ENCODE measurements at places on chromosomes 3 and 15.

- no peak for DNase-seq
These were observed 61.8 kb upstream of the ATP13A3 start for GRCh38 chr3:194548346-194549321.

GRCh38 chr3:111967068-111967467, 11.8 kb upstream of the ABHD10 start:
- DNase-seq = no peak

DNA sequence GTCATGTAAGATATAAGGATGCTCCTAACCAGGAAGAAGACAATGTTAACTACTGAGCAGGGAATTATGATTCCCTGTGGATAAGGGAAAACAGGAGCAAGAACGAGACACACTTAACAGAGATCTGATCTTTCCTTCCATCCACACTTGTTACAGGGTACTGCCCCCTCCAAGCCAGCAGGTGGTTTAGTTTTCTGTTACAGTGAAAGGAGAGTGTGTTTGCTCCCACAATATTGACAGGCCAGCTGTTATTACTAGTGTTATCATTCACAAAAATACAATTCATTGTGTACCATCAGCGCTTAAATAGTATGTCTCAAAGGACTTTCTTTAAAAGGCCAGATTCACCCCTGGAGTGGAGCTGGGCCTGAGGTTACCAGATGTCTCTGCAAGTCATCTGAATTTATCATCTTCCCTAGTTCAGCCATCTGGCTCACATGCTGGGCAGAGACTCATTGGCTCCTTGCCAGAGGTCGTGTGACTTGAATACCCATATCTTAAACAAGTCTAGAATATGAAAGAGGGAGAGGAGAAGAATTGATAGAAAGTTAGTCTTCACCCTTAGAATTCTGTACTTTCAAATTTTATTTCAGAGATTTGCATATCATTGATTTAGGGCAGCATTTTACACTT, 16.8 kb upstream of the FMN1 start:
- no peak for DNase-seq

GRCh38 chr3:133855772-133856171, 39.9 kb downstream of the RAB6B start:
- no peak for DNase-seq

GRCh38 chr3:125480656-125481374, 39.2 kb downstream of the SNX4 start:
- no peak for DNase-seq

GRCh38 chr15:57375827-57376695, at the start of gene CGNL1:
TSS of gene CGNL1 (plus strand) at chr15:57376505. CDS start at chr15:57438000, 61,495 bp downstream.
- no peak for DNase-seq

DNA sequence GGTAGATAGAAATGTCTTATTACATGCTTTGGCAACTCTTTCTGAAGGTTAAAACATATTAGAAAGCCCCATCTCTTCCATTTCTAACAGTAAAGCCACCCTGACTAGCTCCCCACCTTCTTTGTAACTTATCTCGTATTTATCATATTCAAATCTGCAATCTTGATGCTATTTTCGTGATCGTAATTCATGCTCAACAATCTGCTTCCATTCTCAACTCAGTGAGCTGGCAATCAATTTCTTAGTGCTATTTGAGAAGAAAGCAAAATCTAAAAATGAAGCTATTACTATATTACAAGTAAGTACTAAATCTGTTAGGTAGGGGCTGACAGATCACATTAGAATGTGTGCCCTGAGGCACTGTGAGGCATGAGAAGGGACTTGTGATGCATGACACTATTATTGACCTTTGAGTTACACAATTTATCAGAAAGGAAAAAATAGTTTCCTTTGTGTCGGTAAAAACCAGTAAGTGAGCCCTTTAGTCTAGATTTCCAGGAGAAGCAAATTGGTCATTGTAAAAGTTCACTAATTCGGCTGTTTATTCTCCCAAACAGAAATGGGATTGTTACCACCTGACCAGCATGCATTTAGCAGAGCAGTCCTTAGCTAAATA, 379.7 kb upstream of the CNTN6 start:
- DNase-seq = no peak

DNA sequence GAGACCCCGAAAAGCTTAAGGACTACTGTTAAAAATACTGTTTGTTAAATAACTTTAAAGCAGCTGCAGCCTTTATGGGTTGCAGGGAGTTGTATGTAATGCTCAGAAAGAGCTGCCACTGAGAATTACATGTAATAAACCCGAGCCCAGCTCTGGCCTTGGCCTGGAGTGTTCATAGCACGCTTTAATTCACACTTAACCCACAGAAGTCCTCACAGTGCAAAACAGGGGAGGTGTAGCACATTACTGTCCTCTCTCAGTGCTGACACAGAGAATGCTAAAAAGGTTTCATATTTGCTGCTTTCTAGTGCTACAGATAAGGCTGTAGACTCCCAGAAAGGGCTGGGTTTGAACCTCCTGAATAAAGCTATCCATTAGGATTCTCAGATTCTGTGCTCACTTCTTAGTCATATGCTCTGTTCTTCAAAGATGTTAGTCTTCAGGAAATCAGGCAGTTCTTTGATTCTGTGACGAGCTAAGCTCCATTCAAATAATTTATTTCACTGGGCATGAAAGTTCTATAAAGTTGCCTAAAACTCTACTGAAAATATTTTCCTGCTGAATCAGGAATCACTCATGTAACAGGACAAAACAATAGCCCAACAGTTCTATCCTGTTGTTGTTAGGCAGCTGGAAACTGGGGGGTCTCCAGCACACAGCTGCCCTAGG, 108.0 kb downstream of the SENP2 start:
- no peak for DNase-seq

DNA sequence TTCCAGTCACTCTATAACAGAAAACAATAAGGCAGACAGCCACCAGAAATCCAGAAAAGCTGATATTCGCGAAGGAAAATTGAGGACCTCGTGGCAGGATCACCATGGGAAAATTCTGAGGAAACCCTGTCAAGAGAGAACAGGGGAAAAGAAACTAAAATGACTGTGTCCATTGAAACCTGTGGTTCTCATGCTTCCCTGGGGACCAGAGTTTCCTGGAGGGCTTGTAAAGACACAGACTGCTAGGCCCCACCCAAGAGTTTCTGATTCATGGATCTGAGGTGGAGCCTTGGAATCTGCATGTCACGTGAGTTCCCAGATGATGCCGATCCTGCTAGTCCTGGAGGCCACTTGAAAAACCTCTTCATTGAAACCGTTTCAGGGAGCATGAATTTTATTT, 420.5 kb downstream of the EPHB1 start:
- no peak for DNase-seq

DNA sequence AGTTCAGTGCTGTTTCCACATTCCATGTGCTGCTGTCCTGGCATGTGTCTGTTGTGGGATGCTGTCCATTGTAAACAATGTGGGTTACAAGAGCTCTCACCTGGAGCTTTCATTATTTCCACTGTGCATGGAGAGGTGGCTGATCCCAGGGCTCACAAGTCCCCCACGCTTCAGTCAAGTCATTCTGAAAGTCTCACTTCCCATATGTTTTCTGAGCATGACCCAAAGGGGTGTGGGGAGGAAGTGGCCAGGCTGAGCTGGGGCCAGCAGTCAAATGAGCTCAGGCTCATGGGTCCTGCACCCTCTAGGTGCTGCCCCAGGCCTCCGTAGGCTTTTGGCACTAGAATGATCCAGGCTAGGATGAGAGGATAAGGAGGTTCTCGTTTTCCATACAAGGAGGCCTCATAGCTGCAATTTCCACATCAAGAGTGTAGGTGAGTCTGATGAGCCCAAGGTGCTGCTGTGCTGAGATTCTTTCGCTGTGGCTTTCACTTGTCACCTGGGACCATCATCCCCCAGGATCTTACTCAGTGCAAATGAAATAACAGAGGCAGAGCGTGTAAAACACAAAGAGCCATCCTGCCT, 22.0 kb downstream of the STARD5 start:
- DNase-seq = no peak

DNA sequence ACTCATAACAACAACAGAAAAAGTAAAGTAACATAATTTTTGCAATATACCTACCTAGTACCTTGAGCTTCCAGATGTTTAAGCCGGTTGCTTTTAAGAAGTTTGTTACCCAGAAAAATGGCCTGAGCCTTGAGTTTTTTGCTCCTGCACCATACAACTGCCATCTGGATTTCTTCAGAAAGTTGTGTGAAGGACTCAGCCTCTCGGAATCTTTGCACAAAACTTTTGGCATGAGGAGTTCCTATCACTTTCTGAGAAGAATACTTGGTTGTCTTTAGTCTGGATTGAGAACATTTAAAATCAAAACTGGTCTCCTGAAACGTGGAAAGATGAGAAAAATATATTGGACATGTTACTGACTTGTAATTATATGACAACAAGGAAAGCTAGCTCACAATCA, 17.3 kb downstream of the GTPBP8 start:
- DNase-seq = no peak

DNA sequence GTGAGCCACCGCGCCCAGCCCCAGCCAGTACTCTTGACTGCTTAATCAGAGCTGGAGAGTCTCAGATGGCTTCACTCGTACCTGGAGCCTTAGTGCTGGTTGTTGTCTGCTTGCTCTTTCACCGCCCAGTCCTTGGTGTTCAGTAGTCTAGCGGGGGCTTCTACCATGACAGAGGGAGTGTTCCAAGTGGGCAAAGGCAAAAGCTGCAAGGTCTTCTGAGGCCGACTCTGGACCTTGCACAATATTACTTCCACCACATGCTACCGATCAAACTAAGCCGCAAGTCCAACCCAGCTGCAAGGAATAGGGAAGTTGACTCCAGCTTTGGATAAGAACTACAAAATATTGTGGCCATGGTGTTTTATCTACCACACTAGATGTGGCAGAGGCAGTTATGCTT, 6.6 kb downstream of the PARL start:
- no peak for DNase-seq

GRCh38 chr3:81585056-81585455, 176.4 kb downstream of the GBE1 start:
- no peak for DNase-seq

GRCh38 chr3:183261151-183261724, 8.2 kb downstream of the B3GNT5 start:
- DNase-seq = no peak

DNA sequence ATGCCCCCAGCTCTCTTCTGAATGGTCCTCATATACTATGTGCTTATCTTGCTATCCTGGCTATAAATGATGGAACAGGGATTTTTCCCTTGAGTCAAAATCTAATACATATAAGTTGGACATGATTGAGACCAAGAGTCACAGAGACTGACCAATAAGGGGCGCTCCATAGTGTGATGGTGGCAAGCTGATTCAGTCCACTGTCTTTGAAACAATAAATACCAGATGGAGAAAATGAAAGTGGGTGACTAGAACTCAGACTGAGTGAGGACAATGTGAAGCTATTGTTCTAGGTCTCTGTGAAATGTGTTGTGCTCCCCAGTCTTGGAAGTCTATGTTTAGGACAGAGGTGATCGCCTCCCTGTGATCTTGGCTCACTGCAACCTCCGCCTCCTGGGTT, 10.6 kb upstream of the FSTL1 start:
- DNase-seq = no peak

GRCh38 chr3:126691765-126692164, 12.3 kb upstream of the CHCHD6 start:
- DNase-seq = no peak

DNA sequence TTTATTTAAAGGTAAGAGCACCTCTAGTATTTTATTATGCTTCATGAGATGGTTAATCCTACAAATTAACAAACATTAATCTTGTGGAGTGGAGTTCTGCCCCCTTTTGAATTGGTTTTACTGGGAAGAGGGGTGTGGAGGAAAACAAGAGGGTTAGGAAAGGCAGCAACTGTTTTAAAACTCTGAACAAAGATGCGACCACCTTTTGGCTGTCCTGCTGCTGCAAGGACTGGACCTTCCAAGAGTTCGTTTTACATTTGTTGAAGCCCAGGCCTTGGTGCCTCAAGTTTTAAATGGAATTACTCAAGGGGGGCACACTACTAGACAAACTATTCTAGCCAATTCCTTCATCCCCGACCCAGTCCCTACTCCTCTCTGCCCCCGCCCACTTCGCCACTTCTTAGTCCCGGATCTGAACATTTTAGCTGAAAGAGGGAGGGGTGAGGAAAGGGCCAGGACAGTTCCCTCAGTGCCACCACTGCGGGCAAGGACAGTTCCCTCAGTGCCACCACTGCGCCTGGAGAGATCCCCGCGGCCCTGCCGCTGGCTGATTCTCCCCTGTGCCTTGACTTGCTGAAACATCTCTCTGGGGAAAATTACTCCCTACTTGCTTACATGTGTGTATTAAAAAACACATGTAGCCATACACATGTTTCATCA, 11.2 kb downstream of the SOX2 start:
- DNase-seq = no peak

DNA sequence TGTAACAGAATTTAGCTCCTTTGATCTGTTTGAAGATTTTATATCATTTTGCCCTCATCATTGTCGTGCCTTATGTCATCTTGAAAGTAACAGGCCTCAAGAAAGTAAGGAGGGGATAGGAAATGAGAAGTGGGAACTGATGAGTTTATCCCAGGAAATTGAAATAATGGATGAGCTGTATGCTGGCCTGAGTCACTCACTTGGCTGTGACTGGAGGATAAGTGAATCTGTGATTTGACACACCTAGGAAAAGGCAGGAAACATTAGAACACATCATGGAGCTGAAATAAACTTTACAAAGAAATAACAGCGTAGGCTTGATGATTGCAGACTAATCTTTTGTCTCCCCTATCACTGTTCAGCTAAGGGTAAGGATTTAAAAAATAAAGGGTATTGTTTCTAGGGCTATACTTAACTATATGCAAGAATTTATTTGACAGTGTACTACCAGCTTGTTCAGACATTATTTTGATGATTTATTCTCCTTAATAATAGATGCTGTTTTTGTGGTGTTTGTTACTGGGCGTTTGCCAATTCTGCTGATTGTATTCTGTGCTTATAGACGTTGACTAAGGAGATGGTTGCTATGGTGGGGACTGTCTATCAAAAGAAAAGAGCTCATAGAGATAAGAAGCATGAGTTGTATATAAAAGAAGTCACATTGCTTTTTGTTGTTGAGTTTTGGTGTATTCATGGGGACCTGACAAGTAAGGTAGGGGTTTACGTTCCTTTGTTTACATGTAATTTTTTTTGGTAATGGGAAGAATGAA, 105.6 kb upstream of the ROPN1 start:
- DNase-seq = no peak

GRCh38 chr15:99508311-99508645, 57.5 kb upstream of the MEF2A start:
- DNase-seq = no peak

GRCh38 chr3:179452872-179453271, 1.6 kb upstream of the GNB4 start:
- no peak for DNase-seq

DNA sequence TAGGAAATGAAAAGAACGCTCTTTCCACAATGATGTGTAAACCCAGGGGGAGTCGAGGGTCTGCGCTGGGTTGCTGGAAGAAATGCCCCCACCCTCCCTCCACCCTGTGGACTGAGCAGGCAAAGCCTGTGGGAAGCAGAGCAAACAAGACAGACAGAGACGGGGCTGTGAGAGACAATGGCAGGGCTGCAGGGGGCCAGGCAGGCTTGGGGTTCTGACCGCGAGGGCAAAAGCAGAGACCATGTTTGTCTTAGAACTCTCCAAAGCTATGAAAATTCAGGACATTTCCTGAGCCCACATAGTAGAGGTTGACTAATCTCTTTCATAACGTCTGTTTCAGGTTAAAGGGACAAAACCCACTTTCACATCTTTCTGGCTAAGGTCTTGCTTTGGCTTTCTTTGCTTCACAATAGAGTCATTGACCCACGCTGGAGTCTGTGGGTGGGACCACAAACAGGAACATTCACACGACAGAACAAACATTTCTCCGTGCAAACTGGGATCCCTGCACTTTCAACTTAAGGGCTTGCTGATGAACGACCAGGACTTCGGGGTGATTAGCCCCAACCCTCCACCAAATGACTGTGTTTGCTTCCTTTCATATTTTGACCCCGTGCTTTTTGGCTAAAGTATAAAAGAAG, 156.0 kb upstream of the TPM1 start:
- no peak for DNase-seq

- no peak for DNase-seq
These were observed 59.7 kb downstream of the MAP3K13 start for GRCh38 chr3:185422677-185423076.

Measured in cerebellar cortex (tissue), 1 donor.